ENCODE measurements at places on chromosomes 3 and 15.

DNA sequence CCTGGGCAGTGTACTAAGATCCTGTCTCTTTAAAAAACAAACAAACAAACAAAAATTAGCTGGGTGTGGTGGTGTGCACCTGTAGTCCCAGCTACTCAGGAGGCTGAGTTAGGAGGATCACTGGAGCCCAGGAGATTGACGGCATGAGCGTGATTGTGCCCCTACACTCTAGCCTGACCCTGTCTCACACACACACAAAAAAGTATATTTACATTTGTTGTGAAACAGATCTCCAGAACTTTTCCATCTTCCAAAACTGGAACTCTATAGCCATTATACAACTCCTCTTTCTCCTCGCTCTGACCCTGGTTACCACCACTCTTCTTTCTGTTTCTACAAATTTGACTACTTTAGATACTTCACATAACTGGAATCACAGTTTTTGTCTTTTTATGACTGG, 56.0 kb upstream of the CCNB2 start:
- DNase-seq: no peak

- no peak for DNase-seq
These were observed 623.7 kb downstream of the GRM7 start for GRCh38 chr3:7484636-7485035.

DNA sequence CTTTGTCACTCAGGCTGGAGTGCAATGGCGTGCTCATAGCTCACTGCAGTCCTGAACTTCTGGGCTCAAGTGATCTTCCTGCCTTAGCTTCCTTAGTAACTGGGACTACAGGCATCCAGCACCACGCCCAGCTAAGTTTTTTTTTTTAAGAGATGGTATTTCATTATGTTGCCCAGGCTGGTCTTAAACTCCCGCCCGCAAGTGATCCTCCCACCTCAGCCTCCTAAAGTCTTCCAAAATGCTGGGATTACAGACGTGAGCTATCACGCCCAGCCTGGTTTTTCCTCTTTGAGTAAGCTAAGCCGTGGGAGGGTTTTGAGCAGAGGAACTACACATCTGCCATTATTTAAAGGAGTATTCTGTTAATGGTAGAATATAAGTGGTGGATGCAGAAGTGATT, 7.4 kb upstream of the LRRFIP2 start:
- DNase-seq: peak; percentile 63

GRCh38 chr3:134867277-134867676, 72.2 kb downstream of the EPHB1 start:
- DNase-seq: no peak

DNA sequence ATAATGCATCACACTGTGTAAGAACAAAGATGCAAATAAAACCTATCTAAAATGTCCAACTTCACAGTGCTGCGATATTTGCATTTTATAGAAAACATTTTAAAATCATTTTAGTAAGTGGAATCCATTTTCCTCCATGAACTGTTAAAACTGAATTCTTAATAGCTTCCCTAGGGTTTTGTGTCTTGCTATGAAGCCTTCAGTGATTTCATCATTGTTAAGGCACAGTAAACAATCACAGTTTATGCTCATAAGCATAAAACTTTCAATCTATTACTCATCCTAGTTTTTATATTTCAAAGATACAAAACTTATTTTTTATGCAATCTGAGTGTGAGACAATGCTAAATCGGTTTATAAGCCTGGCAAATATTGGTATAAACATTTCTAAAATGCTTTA, 509.7 kb downstream of the TUSC7 start:
- no peak for DNase-seq

GRCh38 chr3:19427422-19428149, 279.3 kb downstream of the KCNH8 start:
- DNase-seq: no peak

- DNase-seq: peak; percentile 18
These were observed 3.5 kb upstream of the MNS1 start for GRCh38 chr15:56468401-56468800.

GRCh38 chr3:140501061-140501769, 176.6 kb upstream of the TRIM42 start:
- DNase-seq: peak; percentile 25

GRCh38 chr3:30685267-30685667, 78.9 kb downstream of the TGFBR2 start:
- DNase-seq: no peak

GRCh38 chr15:68578175-68578979, 416 bp upstream of the CORO2B start:
- peak; percentile 71 for DNase-seq

DNA sequence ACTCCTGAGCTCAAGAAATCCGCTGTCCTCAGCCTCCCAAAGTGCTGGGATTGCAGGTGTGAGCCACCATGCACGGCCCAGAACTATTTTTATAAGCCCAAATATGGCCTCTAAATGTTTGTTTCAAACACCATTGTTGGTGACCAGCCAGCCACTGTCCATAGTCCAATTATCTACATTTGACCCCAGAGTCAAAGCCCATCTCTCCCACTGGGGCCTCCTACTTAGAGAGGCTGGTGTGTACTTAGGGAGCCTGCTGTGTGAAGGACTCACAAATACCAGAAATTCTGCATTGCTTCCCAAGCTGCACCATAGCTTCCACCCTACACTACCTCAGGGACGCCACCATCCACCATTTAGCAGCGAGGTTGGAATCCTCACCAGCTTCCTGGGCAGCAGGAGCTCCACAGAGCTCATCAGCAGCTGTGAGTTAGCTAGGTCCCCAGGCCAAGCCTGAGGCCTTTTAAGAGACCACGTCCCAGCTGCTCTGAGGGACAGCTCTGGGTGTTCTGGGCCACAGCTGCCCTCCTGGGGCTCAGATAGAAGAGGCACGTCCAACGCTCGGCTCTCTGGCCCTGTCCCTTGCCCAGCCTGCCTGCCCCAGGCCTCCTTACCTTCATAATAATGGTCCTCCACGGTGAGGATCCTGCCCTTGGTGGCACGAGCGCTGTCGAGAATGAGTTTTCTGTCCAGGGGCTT, 29.5 kb downstream of the TKT start:
- DNase-seq: no peak

DNA sequence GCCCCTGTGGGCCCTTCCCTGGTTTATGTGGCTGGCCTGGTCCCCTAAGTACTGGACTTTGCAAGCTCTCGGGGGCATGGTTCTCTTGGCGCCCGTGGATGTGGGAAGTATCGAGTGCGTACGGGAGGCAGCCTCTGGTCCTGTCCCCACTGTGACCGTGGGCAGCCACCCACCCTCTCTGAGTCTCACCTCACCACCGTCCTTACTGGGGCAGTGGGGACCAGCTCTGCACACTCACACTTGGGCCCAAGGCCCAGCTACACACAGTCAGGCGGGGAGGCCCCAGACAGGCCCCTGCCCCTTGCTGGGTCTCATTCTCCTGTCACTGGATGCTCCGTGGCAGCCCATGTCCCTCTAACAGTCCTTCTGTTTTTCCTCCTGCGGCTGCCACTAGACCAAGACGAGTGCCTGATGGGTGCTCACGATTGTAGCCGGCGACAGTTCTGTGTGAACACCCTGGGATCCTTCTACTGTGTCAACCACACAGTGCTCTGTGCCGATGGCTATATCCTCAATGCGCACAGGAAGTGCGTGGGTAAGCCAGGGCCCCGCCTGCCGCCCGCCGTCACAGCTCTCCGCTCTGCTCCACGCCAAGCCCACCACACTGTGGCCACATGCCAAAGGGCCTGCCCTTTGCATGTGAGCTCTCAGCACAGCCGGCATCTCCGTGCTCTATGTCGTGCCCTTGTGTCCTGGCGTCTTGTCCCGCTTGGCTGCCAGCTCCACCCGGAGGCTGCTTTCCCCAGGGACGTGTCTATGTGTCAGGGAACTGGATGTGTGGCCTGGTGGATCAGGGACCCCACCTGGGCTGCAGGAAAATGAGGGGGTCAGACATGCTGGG, 72.7 kb downstream of the FBLN2 start:
- peak; percentile 6 for DNase-seq

DNA sequence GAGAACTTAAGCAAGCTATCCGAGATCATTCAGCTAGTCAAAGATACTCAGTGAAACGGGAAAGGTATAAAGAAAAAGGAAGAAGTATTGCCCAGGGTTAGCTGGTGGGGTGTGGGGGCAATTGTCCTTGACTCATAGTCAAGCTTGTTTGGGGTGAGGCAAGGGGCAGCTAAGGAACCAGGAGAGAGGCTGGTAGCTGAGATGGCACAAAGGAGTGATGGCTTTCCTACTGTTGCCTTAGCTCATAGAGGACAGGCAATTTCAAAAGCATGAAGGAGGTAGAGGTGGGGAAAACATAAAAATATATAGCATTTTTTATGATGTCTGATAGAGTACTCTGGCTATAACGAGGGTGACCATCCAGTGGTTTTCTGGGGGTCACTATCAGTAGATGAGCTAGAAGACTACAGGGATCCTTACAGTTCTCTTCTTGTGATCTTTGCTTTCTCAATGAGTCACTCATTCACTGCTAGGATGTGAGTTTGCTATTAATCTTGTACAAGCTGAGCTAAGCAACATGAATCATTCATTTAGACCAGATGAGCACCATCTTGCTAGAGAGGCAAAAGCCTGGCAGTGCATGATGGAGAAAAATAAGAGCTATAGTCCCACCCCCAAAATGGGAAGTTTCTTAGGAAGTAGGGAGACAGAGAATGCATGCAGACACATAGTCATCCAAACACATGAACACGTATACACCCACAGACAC, 207.1 kb upstream of the PFN2 start:
- peak; percentile 53 for DNase-seq

GRCh38 chr3:35254917-35255316, 384.4 kb upstream of the ARPP21 start:
- DNase-seq: no peak

DNA sequence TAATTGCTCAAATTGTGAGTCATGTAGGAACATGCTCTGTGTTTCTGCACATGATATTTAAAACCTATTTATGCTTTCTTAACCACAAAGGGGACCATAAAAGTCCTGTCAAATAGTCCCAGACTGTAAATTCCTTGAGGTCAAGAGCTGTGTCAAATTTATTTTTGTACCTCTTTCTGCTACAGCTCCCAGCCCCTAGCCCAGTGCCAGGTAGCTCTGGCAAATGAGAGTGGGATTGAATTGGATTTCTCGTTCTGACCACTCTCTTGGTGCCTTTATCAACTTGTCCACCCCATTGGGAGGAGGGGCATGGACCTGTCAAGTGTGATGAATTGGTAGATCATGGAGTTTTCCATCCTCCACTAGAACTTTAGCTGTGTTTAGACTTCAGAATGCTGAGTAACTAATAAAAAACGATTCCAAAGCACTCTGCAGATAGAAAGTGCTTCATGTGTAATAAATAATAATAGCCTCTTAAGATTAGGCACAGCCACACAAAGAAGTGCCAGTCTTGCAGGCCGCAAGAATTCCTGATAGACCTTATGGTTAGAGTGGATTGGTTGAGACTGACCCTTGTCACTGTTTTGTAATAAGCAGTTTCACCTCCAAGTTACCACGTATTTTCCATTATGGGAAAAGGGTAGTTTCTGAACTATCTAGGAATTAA, 120.4 kb downstream of the LPP start:
- DNase-seq: peak; percentile 48

DNA sequence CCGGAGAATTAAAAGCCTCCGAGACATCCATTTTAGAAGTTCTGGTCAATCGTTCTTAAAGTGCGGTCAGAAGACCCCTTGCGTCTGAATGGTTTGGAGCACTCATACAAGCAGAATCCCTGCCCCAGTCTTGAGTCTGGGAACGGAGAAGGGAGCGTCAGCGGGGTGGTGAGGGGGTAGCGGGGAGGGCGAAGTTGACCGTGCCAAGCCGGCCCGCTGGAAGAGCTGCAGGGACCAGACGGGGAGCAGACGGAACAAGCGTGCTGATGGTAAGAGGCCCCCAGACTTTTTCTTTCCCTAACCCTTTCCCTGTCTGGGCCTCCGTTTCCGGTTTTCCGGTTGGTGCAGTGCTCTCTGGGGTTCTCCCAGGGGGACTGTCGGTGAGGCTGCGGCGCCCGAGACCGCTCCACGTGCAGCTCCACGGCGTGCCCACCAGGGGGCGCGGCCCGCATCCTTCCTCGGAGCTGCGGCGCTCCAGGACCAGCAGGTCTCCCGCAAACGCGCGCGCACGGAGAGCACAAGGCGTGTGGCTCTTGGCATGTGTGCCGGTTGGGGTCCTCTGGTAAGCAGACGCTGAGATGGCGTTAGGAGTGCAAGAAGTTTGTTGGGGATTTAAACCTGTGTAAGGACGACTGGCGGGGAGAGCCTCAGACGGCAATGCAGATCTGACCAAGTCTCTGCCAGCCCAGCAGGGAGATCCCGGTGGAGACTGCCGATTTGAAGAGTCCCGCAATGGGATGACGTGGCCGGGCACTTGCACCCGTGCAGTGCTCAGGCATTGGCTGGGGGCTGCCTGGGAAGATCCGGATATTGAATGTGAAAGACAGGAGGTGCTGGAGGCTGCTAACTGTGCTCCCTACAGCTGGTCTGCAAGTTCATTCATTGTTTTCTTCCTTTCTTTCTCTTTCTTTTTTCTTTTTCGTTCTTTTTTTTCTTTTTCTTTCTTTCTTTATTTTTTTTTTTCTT, 19.2 kb upstream of the CORO2B start:
- DNase-seq: peak; percentile 67

DNA sequence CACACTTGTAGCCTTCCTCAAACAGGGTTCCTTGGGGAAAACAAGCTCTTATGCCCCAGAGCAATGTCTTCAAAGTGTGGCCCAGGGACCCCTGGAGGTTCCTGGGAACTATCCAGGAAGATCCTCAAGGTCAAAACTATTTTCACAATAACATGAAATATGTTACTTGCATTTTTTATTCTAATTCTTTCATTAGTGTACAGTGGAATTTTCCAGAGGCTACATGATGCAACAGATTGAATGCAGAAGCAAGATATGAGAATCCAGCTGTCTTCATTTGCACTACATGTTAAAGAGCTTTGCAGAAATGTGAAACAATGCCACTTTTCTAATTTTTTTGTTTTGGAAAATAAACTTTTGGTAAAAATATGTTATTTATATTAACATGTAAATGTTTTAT, 190.9 kb downstream of the SLC9A9 start:
- DNase-seq: peak; percentile 52

GRCh38 chr3:153746211-153746610, 375.0 kb upstream of the ARHGEF26 start:
- DNase-seq: no peak

- peak; percentile 99 for DNase-seq
These were observed 20.1 kb downstream of the GXYLT2 start for GRCh38 chr3:72907731-72908620.

DNA sequence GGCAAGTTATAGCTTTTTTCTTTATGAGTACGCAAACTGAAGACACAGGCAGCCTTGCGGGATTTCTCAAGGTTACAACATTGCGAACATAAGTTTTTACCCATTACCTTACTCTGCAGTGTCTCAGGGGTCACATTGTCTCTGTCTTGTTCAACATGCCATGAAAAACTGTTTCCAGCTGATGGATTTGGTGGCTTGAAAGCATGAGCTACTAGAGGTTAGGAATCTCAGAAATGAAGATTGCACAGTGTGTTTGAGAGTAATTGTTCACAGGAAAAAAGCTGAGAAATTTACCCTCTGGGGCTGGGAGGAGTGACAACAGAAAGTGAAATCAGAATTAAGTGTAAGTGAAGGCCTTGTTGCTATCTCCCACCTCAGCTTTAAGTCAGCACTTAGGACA, 568.6 kb downstream of the TAFA4 start:
- DNase-seq: no peak
